ENCODE measurements at places on chromosomes 2 and 18.
A peak's percentile ranks its signal among the peaks of the same experiment; 100 is the strongest.

GRCh38 chr2:64910972-64911433, 78.2 kb upstream of the SLC1A4 start:
- no peak for DNase-seq

DNA sequence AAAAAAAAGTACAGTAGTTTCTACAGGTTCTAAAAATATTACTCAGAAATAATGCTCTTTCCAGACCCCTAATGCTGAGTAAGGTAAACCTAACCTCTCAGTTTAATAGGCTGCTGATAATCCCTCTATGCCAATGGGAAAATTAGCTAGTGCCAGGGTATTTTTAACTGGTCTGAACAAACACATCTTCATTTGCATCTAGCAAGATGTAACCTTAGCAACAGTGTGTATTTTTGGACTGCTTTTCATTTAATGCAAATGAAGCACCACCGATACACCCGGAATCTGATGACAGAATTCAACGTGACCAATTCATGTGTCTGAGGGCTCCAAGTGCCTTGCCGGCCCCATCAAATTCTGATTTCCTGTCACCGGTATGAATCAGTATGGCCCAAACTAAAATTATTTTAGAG, 47.4 kb upstream of the CYRIA start:
- no peak for DNase-seq

DNA sequence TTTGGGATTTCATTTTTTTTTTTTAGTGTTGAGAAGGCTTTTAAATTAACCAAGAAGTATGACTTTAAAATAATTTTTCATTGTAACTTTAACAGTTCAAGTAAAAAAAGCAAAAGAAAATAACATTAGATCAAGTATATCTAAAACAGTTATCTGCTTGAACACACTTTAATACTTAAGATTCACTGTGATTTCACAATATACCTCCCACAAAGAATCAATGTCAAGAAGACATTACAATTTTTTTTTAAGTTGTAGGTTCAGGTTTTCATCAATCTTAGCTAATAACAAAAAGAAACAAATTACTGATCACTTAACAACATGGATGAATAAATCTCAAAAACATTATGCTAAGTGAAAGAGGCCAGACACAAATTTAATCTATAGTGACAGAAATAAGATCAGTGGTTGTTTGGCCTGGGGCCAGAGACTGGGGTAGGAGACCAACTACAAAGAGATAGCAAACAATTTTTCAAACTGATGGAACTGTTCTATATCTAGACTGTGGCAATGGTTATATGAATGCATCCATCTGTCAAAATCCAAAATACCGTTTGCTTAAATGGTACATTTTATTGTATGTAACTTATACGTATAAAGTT, 74.8 kb upstream of the FRZB start:
- no peak for DNase-seq

DNA sequence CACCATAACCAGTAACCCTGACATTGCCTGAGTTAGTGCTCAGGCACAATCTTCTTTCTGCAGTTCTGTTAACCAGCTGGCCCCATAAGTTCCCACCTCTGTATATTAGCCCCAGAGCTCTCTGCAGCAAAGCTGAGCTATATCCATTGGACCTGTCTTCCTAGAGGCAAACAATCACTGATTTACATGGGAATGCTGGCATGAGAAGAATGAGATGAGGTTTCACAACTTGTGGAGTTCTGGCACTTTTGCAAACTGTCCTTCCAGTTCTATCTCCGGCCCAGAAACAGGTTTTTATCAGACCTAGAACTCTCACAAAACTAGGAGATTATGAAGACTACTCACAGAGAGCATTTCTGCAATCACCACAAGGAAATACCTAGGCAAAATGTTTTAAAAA, 7.9 kb upstream of the CCBE1 start:
- no peak for DNase-seq

GRCh38 chr2:172551271-172551670, 4.6 kb upstream of the PDK1 start:
- no peak for DNase-seq

- DNase-seq, result no peak
Measured at GRCh38 chr18:79848579-79849327, 51.0 kb downstream of the KCNG2 start.

DNA sequence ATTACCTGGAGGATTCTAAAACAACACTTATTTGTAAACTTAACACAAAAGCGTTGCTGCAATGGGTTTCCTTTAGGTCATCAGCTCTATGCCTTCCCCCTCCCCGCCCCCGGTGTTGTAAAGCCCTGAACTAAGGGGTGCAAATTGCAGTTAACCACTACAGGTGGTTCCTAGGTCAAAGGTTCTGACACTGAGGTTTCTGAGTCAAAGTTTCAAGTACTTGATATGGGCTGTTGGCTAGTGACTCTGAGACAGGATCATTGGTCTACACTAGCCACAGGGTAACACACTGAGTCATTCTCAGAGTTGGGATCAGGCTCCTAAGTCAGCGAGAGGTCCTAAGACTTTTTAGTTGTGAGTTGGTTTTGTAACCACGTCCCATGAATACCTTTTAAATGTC, 15.4 kb downstream of the IL1B start:
- DNase-seq, result no peak

DNA sequence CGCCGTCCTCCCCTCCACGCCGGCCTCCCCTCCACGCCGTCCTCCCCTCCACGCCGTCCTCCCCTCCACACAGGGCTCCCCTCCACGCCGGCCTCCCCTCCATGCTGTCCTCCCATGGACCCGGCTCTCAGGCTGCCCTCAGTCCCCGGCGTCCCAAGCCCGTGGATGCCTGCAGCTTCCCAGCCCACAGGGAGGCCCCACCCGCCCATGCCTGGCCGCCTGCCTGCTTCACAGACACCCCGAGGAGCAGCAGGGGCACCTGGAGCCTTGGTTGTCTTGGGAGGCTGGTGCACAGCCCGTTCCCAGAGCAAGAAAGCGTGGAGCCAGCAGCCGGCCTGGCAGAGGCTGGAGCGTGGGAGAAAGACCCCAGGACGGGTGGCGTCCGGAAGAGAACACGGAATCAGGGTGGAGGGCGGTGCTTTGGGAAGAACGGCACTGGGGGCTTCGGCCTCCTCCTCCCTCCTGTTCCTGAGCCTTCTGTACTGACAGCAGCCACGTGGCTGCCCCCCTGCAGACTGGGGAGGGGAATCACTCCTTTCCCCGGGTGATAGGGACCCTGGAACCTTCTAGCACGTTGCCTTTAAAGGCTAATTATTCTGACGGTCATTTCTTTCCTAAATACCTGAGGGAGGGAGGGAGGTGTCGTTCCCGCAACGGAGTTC, 26.2 kb upstream of the KCNG2 start:
- DNase-seq, result no peak

- DNase-seq, result peak; percentile 61
Measured at GRCh38 chr2:119598596-119599263, 54.5 kb downstream of the CFAP221 start.

DNA sequence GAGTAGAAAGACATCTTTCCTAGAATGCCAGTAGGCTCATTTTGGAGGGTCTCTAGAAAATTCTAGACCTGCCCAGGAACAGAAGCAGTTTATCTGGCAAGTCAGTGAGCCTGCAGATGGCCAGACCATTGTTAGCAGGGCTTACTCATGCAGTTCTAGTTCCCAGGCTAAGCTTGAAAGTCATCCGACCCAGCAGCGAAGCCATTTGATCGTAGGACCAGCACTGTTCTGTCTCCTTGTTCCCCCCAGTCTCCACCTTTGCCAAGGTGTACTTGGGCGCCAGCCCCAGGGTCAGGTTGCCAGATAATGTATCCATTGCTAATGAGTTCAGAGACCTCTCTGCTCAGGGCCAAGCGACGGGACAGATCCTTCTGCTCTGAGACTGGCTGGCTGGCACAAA, 70.1 kb downstream of the EPAS1 start:
- DNase-seq, result no peak

- no peak for DNase-seq
Measured at GRCh38 chr18:79395761-79396404, at the start of gene NFATC1. Gene NFATC1, plus strand, starts transcription at chr18:79395930. Its CDS starts 295 bp downstream, at chr18:79396225.

DNA sequence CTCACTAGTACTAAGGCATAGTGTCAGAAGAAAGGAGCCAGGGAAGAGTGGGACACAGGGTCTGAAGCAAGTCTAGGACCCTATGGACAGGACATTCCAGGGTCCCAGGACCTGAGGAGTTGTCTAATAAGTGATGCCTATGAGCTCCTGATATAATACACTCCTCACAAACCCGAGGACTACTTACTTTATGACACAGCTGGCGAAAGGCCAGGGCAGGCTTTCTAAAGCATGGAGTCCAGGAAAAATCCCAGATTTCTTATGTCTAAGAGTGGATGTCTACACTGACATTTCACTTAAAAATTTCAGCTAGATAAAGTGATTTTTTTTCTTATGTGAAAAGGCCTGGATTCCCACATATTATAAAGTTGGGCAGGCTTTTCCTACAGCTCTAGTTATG, 502.2 kb upstream of the SETBP1 start:
- DNase-seq, result no peak

GRCh38 chr2:184927040-184927439, 328.7 kb downstream of the ZNF804A start:
- DNase-seq, result no peak

DNA sequence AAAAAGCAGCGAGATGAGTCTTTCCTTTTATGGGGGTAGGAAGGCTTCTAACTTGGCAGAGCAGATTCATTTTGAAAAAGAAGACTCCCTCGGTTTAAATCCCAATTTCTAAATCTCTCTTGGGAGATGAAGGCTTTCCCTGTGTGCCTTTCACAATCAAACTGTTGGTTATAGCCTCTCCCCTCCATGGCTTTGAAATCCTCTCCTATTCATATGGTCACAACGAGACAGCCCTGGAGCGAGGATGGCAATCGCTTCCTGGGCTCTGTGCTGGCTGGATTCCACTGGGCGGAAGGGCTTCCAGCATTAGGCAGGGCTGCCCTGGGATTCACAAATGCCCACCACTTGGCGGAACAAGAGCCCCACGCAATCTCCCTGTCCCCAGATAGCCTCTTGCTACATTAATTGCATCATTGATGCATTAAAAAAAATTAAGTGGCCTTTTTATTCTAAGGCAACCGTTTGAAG, 1.6 kb downstream of the CAVIN2 start:
- no peak for DNase-seq

DNA sequence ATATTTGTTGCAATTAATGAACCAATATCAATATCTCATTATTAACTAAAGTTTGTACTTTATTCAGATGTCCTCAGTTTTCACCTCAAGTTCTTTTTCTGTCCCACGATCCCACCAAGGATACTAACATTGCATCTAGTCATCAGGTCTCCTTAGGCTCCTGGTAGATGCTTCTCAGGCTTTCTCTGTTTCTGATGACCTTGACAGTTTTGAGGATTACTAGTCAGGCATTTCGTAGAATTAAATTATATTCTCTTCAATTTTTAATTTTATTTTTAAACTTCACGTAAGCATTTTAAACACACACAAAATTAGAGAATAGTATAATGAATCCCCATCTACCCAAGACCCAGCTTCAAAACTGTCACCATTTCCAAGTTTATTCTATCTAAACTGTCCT, 5.6 kb upstream of the ACYP2 start:
- no peak for DNase-seq

GRCh38 chr18:3411854-3412268, 38.1 kb upstream of the TGIF1 start:
- DNase-seq, result no peak

DNA sequence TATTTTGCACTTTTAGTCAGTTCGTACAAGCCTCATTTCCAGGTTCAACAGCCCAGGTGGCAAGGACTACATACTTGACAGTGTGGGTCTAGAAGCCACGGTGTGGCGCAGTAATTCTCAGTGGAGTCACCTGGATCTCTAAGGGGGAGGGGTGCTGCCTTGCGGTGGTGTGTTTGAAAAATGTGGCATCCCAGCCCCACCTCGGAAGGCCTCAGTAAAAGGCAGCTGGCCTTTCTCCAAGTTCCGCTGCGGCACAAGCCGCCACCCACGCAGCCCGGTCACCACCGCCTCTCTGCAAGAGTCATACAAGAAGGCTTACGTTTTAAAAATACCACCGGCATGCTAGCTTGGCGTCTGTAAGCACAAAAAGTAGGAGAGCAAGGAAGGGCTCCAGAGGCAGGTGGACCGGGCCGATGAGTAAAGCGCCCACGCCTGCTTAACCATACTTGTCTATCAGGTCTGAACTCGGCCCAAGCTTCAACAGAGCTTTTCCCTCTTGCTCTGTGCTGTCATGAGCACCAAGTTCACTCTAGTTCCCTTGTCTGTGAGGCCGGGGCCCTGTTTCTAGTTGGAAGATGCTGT, 49.5 kb downstream of the SPRED2 start:
- no peak for DNase-seq

GRCh38 chr2:133173224-133173623, 395.0 kb downstream of the NCKAP5 start:
- DNase-seq, result no peak

DNA sequence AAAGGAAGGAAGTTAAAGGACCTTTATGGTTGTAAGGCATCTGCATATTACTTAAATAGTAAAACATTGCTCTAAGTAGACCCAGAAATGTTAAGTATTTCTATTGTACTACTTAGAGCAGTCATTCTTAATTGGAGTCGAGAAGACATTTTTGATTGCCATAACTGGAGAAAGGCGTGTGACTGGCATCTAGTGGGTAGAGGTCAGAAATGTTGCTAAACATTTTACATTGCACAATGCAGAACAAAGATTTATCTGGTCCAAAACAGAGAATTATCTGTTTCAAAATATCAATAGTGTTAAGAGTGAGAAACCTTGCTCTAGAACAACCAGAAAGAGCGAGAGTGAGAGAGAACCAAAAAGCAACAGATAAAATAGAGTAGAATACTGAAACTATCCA, 23.3 kb upstream of the ROCK1 start:
- DNase-seq, result no peak

DNA sequence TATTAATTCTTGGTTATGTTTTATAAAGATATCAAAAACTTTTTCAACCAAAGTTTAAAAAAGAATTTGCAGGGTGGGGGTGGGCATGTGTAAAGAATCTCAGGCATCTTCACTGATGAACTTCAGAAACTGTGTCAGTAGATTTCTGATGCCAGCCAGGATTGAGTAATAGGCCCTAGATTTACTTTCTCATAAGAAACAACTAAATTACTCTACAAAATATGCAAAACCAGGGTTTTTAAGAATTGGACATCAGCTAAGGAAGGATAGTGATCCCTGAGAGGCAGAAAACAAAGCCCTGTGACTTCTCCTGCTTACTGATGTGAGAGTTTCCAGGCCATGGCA, 11.9 kb upstream of the IL1R1 start:
- no peak for DNase-seq

- no peak for DNase-seq
Measured at GRCh38 chr2:215698566-215698965, 262.7 kb upstream of the FN1 start.

- no peak for DNase-seq
Measured at GRCh38 chr2:109422758-109423500, 190.8 kb downstream of the SEPTIN10 start.

DNA sequence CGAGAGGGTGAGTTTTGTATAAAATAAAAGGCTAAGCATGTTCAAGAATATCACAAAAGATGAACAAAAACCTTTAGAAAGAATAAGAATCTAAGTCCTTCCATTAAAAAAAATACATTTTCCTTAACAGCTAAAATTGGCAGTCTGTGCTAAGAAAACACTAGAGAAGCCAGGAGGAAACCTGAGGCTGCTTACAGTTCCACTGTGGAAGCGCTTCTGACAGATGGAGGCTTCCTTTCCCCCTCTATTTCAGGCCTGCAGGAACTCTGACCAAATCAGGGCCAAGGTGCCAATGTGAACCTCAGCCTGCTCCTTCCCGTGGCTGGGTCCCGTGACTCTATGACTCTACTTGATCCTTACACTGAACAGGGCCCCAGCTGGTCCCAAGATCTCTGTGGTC, 108.1 kb upstream of the ARHGAP28 start:
- DNase-seq, result no peak

GRCh38 chr2:15638720-15639119, 47.1 kb downstream of the DDX1 start:
- DNase-seq, result no peak
